ENCODE measurements at places on chromosomes 5 and 9. TPM values are rescaled to one million over a fixed set of nuclear protein-coding genes. Genes with fewer than 3 reads are reported as not detected.

The PHYHD1 gene
- 0.20 TPM for total RNA-seq

The MAMDC4 gene
- 2.0 TPM for total RNA-seq

The GHR gene
- 3.1 TPM for total RNA-seq

The GRXCR2 gene
- total RNA-seq: not detected

The TICAM2 gene
- total RNA-seq: 0.20 TPM

All from lung microvascular endothelial cell (primary cell).